ENCODE measurements at places on chromosomes 1 and 21. TPM values are rescaled to one million over a fixed set of nuclear protein-coding genes. Genes with fewer than 3 reads are reported as not detected.

GRCh38 chr1:212561501-212561931, 47.0 kb upstream of the ATF3 start:
- no peak overlapping the region for H3K4me3 ChIP-seq
- H3K4me1 ChIP-seq: peaks cover 22% of the 10 kb centered on the region
- H3K27ac ChIP-seq: no peak overlapping the region
- no peak for DNase-seq
- no peaks in the 10 kb centered on the region for H3K27me3 ChIP-seq

DNA sequence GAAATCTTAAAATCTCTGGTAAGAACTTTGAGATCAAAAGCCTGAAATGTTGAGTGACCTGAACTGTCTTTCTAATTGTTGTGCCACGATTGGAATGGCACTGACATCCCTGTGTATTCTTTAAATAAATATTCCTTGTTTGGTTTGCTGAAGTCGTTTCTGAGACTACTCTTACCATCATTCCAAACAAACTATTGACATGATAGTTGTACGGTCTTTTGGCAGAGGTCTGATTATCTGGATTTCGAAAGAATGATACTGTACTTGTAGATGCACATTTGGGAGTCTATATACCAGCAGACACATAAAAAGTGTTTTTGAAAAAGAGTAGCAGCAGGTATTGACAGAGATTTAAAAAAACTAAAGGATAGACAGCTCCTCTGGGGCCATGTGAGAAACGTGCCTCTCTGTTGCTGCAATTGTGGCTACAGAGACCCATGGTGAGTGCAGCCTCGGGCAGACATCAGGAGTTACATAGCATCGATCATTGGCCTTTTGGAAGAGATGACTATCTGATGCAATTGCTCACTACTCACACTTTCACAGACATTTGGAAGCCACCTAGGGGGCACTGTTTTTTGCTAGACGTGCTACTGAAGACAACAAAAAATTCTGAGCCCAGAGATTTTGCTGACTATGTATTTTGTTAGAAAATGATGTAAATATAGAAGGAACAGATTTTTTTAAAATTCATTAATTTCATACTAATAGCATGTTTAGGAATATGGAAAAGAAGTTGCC, 464.5 kb downstream of the KCNT2 start:
- H3K27me3 ChIP-seq: no peaks in the 10 kb centered on the region
- no peaks in the 10 kb centered on the region for H3K36me3 ChIP-seq
- no peak overlapping the region for H3K4me3 ChIP-seq
- DNase-seq: no peak

DNA sequence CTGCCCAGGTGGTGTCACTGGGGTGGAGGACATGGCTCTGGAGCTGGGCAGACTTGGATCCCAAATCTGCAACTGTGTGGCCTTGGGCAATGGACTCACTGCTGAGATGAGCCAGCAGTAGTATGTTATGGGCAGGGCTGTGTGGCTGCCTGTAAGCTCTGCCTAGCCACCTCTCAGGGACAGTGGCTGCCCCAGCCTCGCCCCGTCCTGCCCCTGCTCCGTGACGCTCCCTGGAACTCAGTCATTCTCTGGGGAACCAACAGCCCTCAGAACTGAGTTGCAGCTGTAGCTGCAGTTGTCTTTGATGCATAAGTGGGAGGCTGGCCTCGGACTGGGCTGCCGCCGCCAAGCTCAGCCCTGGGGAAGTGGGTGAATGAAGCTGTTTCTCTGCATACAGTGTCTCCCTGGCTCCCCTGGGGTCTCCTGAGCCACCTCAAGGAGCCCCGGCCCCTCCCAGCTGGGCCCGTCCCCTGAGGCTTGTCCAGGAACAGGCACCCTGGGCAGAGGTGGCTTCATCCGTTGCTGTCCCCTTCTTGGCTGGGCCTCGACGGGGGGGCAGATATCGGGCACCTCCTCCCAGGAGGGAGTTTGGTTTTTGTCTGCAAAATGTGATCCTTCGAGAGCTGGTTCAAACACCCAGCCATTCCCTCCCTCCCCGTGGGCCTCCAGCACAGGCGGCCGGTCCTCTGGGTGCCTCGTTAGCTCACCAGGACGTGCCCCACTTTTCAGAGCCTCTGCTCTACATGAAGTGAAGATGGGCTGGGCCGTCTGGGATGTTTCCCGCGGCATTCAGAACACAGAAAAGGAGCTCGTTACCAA, 26.2 kb upstream of the PLCH2 start:
- no peaks in the 10 kb centered on the region for H3K4me1 ChIP-seq
- H3K4me3 ChIP-seq: no peak overlapping the region
- H3K27me3 ChIP-seq: no peaks in the 10 kb centered on the region

- peak overlapping the region; percentile 89 for H3K27ac ChIP-seq
- H3K4me3 ChIP-seq: no peak overlapping the region
- DNase-seq: peak; percentile 35
- H3K36me3 ChIP-seq: no peaks in the 10 kb centered on the region
Measured at GRCh38 chr1:26991310-26992116, 2.0 kb upstream of the TRNP1 start.

DNA sequence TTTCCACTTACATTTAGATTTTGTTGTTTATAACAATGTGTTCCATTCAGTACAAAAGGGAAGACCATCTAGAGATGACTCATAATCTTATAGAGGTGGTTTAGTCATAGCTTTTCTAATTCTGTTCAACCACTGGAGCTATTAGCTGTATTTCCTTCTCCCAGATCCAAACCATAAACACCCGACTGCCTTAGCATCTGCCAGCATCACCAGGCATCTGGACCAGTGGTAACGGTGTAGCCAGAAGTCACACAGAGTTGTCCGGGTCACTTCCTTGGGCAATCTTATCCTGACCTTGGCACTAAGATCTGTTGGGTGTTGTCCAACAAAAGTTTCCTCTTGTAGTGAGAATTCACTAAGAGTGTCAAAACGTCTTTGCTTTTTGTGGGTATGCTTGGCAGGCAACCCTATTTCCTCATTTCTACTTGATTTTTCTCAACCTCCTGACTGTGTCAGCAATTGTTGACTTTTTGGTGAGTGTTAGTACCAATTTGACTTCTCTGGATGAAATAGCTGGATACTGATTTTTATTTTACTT, 372.1 kb upstream of the B3GALT2 start:
- H3K36me3 ChIP-seq: no peaks in the 10 kb centered on the region
- H3K4me3 ChIP-seq: no peak overlapping the region
- no peaks in the 10 kb centered on the region for H3K27me3 ChIP-seq
- no peaks in the 10 kb centered on the region for H3K4me1 ChIP-seq

DNA sequence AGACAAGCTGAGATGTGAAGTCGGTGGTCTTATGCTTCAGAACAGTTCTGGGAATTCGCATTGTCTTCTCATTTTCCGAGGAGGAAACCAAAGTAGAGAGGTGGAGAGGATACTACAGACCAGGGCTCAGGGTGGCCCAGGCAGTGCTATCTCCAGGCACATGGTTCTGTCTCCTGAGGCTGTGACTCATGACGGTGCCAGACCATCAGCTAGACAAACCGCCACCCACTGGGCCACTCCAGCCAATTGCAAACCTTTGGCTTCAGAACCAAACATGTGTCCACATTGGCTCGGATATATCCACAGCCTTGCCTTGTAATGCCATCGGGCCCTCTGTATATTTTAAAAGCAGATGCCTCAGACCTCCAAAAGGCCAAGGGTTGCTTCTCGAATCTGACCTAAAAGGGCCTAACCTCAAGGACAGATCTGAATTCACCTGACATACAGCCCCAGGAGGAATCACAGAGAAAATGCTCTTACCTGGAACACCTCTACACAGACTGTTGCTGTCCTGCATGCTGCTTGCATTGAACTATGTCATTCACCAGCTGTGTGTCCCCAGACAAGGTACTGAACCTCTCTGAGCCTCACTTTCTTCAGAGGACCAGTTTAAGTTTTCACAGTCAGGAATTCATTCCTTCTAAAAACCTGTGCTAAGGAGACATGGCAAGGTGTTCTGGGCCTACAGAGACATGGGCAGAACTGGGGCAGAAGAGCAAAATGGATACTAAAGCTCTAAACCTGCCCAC, 224.9 kb upstream of the JUN start:
- no peaks in the 10 kb centered on the region for H3K36me3 ChIP-seq
- no peak overlapping the region for H3K27ac ChIP-seq
- no peaks in the 10 kb centered on the region for H3K27me3 ChIP-seq
- H3K4me3 ChIP-seq: no peak overlapping the region
- no peak for DNase-seq

- H3K4me3 ChIP-seq: no peak overlapping the region
- H3K4me1 ChIP-seq: no peaks in the 10 kb centered on the region
- no peak overlapping the region for H3K27ac ChIP-seq
- no peak for DNase-seq
Measured at GRCh38 chr1:206094024-206094423, 23.2 kb downstream of the AVPR1B start.

DNA sequence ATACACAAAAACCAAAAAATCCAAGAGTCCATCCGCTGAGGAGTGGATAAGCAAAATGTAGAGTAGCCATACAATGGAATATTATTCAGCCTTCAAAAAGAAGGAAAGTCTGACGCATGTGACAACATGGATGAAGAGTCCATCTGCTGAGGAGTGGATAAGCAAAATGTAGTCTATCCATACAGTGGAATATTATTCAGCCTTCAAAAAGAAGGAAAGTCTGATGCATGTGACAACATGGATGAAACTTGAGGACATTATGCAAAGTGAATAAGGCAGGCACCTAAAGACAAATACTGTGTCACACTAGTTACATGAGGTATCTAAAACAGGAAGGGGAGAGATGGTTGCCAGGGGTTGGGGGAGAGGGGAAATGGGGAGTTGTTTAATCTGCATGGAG, 14.0 kb upstream of the IGSF21 start:
- no peak overlapping the region for H3K4me3 ChIP-seq
- H3K4me1 ChIP-seq: no peaks in the 10 kb centered on the region
- DNase-seq: no peak
- no peaks in the 10 kb centered on the region for H3K27me3 ChIP-seq
- no peaks in the 10 kb centered on the region for H3K36me3 ChIP-seq
- no peak overlapping the region for H3K27ac ChIP-seq

The RERE gene
- 74.5 TPM for total RNA-seq

The UBE2U gene
- total RNA-seq: not detected

The RPE65 gene
- not detected for total RNA-seq

The ZBTB7B gene
- 34.3 TPM for total RNA-seq

All from body of pancreas (tissue), 4 donors.